ENCODE measurements at places on chromosomes 4 and X. TPM values are rescaled to one million over a fixed set of nuclear protein-coding genes. Genes with fewer than 3 reads are reported as not detected.

- DNase-seq: no peak
Measured at GRCh38 chr4:188804861-188805260, 665.6 kb downstream of the TRIML1 start.

GRCh38 chr4:89894649-89895550 is at the start of gene MMRN1:
MMRN1 (plus strand) TSS chr4:89894854; CDS start chr4:89894972, 118 bp downstream.
- DNase-seq: no peak

DNA sequence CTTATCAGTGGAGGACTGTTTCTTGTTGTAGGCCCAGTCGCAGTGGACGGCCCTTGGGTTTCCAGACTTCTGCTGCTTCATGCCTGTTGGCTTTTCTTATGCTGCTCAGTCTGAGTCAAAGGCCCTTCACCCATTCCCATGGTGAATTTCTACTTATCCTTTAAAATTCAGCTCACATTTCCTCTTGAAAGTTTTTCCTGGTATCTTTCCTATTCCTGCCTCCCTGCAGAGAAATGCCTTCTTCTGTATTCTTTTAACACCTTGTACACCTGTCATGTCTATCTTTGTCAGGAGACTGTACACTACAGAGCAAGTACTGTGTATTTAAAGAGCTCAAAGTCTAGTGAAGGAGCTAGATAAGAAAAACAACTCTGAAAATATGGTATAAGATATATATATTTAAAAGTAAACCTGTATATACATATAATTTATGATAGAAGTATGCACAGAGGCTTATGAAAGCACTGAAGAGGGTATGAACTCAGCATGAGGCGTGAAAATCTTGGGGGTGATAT is 22.0 kb downstream of the NPNT start:
- no peak for DNase-seq

DNA sequence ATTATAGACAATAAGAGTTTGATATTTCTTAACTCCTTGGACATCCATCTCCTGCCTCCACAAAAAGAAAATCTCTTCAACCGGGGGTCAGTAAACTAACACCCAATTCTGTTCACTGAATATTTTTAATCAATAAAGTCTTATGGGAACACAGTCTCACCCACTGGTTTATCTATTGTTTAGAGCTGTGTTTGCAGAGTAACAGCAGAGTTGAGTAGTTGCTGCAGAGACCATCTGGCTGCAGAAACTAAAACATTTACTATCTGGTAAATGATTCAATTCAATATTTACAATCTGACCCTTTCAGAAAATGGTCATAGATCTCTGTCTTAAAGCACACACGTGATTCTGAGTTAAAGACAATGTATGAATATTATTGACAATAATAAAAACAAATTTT is 94.0 kb downstream of the TMA16 start:
- no peak for DNase-seq

GSPT2 gene
- polyA plus RNA-seq: 21.0 TPM

MAGEA6 gene
- not detected for polyA plus RNA-seq

CPE gene
- polyA plus RNA-seq: 89.0 TPM

Data from renal pelvis (tissue), 12 donors.